ENCODE measurements at places on chromosomes 4 and X.

GRCh38 chrX:21986596-21986995 is 45.5 kb upstream of the PHEX start:
- no peaks in the 10 kb centered on the region for H3K27me3 ChIP-seq
- no peak for DNase-seq
- no peak overlapping the region for H3K27ac ChIP-seq
- H3K4me3 ChIP-seq = no peak overlapping the region
- no peaks in the 10 kb centered on the region for H3K36me3 ChIP-seq

GRCh38 chrX:30613721-30614120 is 36.2 kb upstream of the TASL start:
- no peaks in the 10 kb centered on the region for H3K36me3 ChIP-seq
- H3K27me3 ChIP-seq = no peaks in the 10 kb centered on the region
- no peak overlapping the region for H3K27ac ChIP-seq
- no peak for DNase-seq
- no peak overlapping the region for H3K4me3 ChIP-seq

GRCh38 chr4:5988086-5988845 is 30.0 kb downstream of the C4orf50 start:
- H3K4me3 ChIP-seq = no peak overlapping the region
- H3K27ac ChIP-seq = no peak overlapping the region
- no peaks in the 10 kb centered on the region for H3K36me3 ChIP-seq
- no peaks in the 10 kb centered on the region for H3K27me3 ChIP-seq
- DNase-seq = no peak
- no peaks in the 10 kb centered on the region for H3K4me1 ChIP-seq

- no peaks in the 10 kb centered on the region for H3K4me1 ChIP-seq
- H3K36me3 ChIP-seq = no peaks in the 10 kb centered on the region
- H3K27me3 ChIP-seq = no peaks in the 10 kb centered on the region
- no peak for DNase-seq
- H3K27ac ChIP-seq = no peak overlapping the region
Observed at GRCh38 chr4:83873996-83874395, 338.1 kb downstream of the GPAT3 start.

- no peaks in the 10 kb centered on the region for H3K36me3 ChIP-seq
- no peak for DNase-seq
- H3K27me3 ChIP-seq = no peaks in the 10 kb centered on the region
- H3K27ac ChIP-seq = no peak overlapping the region
Observed at GRCh38 chr4:147547314-147548056, 66.6 kb downstream of the EDNRA start.
